ENCODE measurements at places on chromosomes 16 and 17.
A peak's percentile ranks its signal among the peaks of the same experiment; 100 is the strongest.

GRCh38 chr17:571224-571623 is 143.4 kb downstream of the VPS53 start:
- no peak for DNase-seq

DNA sequence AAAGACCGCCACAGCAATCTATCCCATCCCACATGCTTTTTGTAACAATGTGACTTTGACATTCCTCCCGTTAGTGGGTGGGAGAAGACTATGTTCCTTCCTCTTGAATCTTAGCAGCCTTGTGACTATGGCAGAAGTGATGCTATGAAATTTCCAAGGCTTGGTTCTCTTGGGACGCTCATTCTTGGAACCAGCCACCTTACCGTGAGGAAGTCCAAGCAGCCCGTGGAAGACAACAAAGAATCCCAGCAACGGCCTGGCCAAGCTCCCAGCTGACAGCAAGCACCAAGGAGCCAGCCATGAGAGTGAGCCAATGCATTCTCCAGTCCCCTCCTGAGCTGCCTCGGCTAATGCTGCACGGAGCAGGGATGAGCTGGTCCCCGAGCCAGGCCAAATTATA is 62.3 kb downstream of the VPS53 start:
- no peak for DNase-seq

GRCh38 chr17:76833034-76833644 is 35.1 kb upstream of the MGAT5B start:
- DNase-seq: no peak

GRCh38 chr17:56913000-56913311 is 893 bp downstream of the TRIM25 start:
- no peak for DNase-seq

- DNase-seq: no peak
Observed at GRCh38 chr16:11047057-11047456, 102.7 kb downstream of the CLEC16A start.

DNA sequence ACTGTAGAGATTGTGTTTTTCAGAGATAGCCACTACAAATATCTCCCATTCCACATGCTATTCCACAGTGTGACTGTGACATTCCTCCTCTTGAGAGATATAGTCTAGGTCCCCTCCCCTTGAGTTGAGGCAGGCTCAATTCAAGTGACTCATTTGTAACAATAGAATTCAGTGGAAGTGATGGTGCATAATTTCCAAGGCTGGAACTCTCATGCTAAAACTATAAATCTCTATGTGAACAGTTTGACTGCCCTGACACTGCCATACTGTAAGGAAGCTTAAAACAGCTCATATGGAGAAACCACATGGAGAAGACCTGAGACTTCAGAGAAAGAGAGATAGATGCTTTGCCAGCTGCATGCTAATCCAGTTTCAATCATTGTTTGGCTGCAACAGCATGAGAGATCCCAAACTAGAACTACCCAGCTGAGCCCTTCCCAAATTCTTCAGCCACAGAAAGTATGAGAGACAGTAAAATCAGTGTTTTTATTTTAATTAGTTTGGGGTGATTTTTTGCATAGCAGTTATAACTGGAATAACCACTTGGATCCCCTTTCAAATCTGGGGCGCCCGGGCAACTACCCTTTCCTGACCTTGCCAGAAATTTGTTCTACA is 19.5 kb upstream of the CSNK2A2 start:
- DNase-seq: no peak

- DNase-seq: no peak
Observed at GRCh38 chr16:84841787-84842300, 22.1 kb downstream of the CRISPLD2 start.

- no peak for DNase-seq
Observed at GRCh38 chr17:43142153-43142552, 17.0 kb upstream of the BRCA1 start.

DNA sequence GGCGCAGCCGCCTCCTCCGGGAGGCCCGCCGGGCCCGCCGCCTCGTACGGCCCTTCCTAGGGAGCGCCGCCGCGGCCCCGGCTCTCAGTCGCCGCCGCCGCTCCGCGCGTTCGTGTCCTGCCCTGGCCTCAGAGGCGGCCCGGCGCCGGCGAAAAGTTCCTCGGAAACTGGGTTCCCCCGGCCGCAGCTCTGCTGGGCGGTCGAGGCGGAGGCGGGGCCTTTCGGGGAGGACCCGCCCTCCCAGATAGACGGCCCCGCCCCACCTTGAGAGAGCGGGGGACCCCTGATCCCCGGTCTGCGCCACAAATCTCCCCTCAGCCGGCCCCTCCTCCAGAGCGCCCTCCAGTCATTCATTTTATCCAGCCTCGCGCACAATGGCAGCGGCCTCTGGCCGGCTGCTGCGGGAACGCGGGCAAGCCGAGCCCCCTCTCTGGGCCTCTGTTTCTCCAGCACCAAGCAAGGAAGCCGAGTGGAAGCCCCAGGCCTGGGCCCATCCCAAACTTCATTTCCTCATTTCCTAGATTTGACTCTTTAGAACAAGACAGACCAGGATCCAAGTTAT is at the start of gene SREBF1:
TSS of gene SREBF1 (minus strand) at position 169 of the 562 bp plus-strand sequence. CDS start 169 bp downstream, outside the sequence.
- DNase-seq: peak; percentile 77

DNA sequence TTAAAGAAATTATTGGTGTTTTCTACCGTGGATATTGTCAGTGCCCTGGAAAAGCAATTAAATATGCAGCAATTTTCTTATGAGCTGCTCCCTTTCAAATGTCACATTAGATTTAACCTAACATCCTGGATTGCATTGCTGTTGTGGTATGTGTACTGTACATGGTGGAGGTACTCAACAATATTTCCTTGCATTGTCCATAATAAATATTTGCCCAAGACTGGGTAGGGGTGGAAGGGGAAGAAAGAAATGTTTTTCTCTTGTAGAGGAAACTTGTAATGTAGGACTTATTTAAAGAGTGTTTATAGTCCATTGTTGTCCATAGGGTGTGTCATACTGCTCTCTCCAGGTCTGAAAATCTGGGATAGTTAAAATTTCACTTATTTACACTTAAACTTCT is 346.2 kb upstream of the TBX2 start:
- no peak for DNase-seq

DNA sequence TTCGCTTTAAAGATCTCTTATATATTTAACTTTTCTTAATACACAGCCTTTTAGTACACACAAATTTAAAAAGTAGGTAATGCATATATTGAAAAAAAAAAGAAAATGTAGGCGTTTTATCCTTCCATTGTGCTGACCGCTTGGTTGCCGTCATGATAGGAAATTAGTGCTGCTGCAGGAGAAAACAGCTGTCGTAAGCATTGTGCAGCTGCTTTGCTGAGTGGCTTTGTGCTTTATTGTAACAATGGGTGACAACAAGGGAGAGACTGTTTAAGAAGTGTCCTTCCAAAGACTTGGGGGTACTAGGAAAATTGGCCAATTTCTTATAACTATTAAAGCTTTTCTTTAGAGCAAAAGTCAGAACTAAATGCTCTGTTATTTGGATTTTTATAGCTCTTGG is 5.0 kb downstream of the HERPUD1 start:
- DNase-seq: no peak

GRCh38 chr17:7312432-7313087 is 2.6 kb downstream of the GPS2 start:
- no peak for DNase-seq

DNA sequence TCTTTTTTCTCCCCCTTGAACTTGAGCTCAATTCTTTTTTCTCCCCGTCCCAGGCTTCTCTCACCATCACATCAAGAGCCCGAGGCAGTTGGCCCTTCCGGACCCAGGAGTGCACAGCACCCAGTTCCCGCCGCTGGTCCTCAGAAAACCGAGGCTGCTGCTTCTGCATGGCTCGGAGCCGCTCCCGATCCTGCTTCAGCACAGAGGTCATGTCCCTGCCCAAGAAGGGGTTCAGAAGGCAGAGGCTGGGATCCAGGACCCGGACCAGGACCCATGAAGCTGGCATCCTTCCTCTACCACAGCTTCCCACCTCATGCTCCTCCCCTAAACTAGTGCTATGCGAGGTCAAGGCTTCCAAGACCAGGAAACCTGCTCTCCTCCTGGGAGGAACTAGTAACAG is 10.5 kb downstream of the PER1 start:
- no peak for DNase-seq
